ENCODE measurements at places on chromosomes 7 and 10.

- DNase-seq: no peak
Measured at GRCh38 chr7:137142376-137142775, 201.2 kb downstream of the PTN start.

- no peak for DNase-seq
Measured at GRCh38 chr7:158443014-158443687, 144.5 kb downstream of the PTPRN2 start.

DNA sequence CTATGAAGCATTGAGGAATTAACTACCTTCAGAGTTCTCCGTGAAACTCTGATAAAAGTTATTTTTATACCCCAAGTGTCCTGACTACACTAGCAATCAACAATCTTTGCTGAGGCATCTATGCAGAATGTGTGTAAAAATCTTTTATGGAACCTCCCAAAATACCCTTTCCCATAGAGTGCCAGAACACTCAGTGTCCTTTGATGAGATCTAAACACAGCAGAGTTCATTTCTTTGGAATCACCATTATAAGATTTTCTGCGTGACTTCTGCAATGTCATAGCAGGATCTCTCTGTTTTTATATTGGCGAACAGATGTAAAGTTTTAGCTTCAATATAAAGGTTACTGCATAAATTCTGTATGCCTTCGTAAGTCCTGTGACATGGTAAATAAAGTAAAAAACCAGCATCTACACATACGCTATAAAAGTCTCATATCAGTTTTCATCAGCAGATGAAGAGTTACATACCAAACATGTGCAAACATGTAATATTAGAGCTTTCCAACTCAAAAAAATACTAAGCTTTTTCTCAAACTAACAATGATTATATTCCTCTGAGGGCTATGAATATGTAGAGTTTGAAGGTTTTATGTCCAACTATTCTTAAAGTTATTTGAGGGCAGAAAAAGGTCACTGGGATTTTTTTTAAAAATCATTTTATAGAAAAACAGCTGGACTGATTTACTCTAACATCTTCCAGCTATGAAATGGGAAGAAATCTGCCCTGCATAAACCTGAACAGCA is 67.2 kb downstream of the SKIDA1 start:
- no peak for DNase-seq

DNA sequence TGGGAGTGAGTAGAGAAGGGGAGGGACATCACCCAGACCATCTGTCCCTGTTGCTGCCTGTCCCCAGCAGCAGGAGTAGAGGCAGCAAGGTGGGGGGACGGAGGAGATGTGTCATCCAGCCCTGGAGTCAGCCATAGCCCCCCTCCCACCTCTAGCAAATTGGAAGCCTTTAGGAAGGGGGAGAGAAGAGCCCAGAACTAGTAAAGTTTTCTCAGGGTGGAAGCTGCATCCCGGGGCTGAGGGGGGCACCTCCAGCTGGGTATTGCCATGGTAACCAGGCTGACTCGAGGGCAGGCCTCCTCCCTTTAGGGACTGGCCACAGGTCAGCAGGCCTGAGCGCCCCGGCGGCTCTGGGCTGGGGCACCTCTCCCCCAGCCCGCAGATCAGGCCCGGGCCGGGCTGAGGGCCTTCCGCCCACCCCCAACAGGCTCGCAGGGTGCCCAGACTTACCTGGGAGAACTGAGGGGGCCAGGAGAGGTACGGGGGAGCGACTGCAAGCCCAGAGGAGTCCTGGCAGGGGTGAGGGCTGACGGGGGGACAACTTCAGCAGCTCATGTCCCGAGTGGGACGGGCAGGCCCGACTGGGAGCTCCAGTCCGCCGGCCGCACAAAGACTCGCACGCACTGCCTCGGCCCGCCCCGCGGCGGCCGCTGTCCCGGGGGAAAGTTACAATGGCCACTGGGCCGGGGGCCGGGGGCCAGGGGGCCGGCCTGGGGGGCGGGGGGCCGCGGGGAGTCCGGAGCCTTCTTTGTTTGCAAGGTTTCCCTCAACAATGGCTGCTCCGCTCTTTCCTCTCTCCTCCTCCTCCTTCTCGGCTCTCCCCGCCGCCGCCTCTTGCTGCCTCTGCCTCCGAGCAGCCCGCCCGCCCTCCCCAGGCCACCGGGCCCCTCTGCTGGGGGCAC is 6.0 kb downstream of the LDB1 start:
- DNase-seq: no peak
